ENCODE measurements at places on chromosomes 11 and 22.
A peak's percentile ranks its signal among the peaks of the same experiment; 100 is the strongest.

GRCh38 chr22:27873472-27873871, 45.6 kb downstream of the PITPNB start:
- DNase-seq: no peak

- DNase-seq: no peak
Observed at GRCh38 chr11:3679077-3679476, 7.9 kb upstream of the CHRNA10 start.

DNA sequence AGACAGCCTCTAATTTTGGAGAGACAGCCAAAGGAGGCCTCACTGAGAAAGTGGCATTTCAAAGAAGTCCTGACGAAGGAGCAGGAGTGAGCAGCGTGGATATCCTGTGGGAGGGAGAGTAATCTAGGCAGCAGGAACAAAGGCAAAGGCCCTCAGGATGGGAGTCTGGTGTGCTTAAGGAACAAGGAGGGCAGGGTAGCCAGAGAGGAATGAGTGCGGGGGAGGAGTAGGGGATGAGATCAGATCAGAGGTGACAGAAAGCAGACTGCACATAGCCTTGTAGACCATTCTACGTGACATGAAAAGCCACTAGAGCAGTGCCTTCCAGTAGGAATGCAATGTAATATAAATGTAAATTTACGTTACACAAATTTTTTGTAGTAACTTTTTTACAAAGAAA, 5.6 kb downstream of the SLC36A4 start:
- DNase-seq: no peak

- DNase-seq: peak; percentile 73
Observed at GRCh38 chr11:416757-417621, 2.2 kb upstream of the SIGIRR start.

- no peak for DNase-seq
Observed at GRCh38 chr11:80167766-80168165, 726.9 kb upstream of the TENM4 start.

DNA sequence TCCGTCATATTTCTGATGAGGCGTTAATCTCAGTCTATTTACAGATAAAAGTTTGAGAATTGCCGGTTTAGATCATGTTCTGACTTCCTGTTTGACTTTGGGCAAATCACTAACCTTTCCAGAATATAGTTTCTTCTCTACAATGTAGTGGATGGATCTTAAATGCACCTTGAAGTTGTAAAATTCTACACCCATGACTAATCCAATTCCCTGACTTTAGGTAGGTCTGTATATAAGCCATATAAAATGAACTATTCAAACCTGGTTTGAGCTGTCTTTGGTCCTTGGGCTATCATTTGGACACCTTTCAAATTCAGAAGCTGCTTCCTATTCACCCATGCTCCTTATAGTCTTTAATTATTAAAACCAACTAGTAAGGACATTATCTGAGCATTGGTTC, 52.2 kb upstream of the BLID start:
- no peak for DNase-seq

- DNase-seq: no peak
Observed at GRCh38 chr11:30749268-30749667, 163.1 kb upstream of the MPPED2 start.

- no peak for DNase-seq
Observed at GRCh38 chr11:13091804-13092203, 82.7 kb downstream of the RASSF10 start.

- no peak for DNase-seq
Observed at GRCh38 chr22:29787371-29787980, 20.3 kb downstream of the UQCR10 start.

DNA sequence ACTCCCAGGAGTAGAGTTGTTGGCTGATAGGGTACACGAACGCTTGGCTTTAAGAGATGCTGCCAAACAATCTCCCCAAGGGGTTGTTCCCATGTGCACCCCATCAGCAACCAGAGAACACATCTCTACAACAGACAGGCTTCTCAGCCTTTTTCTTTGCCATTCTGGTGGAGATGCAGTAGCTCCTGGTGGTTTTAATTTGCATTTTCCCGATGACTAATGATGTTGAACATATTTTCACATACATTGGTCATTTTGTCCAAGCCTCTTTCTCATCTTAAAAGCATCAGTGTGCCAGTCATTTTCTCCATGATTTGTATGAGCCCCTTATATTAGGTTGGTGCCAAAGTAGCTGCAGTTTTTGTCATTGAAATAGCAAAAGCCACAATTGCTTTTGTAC, 21.8 kb downstream of the DHCR7 start:
- DNase-seq: no peak

DNA sequence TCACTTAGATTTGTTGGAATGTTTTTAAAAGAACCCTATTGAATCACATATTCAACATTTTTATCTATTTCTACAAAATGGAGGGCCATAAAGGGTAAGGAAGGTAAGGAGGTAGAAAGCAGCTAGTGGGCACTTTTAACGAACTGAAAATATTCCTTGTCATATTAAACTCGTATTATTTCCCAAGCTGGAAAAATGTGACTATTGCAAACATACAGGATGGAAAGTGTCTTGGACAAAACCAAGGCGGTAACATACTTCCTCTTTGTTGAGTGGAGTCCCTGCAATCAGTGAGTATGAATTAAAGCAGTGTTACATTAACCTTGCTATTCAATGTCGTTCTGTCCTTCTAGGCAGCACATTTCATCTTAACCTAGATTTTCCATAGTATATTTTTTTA, 165.6 kb downstream of the RCN1 start:
- no peak for DNase-seq

- peak; percentile 61 for DNase-seq
Observed at GRCh38 chr11:32152216-32152615, 61.3 kb downstream of the RCN1 start.

GRCh38 chr11:134425816-134426536, 13.9 kb upstream of the B3GAT1 start:
- no peak for DNase-seq

GRCh38 chr22:28711820-28712777, 29.5 kb downstream of the CHEK2 start:
- no peak for DNase-seq

GRCh38 chr11:118565051-118565450, 680 bp downstream of the IFT46 start:
- no peak for DNase-seq

- DNase-seq: no peak
Observed at GRCh38 chr22:23569291-23569690, 10.8 kb downstream of the IGLL1 start.

- no peak for DNase-seq
Observed at GRCh38 chr22:29408940-29409339, 20.6 kb upstream of the AP1B1 start.

DNA sequence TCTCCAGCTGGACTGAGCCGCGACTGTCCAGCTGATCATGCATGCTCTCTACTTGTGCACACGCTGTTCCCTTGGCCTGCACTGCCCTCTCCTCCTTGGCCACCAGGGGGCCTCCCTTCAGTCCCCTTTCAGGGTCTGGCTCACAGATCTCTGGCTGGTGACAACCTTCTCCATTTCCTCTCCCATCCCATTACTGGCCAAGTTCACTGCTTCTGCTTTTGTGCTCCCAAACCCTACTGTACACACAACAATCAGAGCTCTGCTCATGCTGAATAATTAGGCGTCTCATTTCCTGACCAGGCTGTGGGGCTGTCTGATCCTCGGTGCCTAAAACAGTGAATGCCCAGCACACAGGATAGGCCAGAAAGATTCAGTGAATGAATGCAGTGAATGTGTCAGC, 224.0 kb upstream of the NARS2 start:
- peak; percentile 44 for DNase-seq

DNA sequence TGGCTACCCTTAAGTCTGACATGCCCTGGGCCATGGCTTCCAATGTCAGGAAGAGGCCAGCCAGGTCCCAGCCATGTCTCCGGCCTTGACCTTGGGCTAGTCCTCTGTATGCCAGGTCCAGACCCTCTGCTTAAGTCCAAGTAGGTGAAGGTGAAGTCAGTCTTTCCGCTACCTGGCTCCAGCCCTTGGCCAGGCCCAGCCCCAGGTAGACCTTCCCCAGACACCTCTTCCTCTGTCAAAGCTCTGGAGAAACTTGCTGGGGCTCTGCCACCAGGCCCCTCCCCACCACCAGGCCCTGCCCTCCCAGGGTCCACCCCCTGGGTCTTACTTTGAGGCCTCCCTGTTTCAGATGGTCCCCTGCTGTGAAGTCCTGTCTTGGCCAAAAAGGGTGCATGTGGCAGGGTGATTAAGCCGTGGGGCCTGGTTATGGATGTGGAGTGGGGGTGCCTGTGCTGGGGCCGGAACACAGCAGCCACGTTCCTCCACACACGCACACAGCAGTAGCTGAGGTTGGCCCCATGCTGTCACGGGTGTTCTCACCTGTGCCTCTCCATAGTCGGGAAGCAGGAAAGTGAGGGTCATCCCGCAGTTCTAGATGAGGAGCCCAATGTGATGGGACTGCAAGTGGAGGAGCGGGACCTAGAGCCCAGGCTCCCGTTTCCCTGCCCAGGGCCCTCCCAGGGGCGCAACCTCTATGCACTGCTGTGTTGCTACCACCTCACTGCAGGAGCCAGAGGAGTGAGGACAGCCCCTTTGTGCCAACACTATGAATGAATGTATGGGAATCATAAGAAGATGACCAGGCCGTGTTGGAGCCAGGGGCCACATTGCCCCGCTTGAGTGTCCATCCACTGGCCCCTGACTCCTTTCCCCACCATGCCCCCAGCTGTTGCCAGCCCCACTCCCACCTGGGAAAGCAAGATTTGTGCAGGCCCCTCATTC, 72.2 kb downstream of the LINC01488 start:
- DNase-seq: no peak

GRCh38 chr11:73381589-73381988, 5.4 kb downstream of the RELT start:
- no peak for DNase-seq

DNA sequence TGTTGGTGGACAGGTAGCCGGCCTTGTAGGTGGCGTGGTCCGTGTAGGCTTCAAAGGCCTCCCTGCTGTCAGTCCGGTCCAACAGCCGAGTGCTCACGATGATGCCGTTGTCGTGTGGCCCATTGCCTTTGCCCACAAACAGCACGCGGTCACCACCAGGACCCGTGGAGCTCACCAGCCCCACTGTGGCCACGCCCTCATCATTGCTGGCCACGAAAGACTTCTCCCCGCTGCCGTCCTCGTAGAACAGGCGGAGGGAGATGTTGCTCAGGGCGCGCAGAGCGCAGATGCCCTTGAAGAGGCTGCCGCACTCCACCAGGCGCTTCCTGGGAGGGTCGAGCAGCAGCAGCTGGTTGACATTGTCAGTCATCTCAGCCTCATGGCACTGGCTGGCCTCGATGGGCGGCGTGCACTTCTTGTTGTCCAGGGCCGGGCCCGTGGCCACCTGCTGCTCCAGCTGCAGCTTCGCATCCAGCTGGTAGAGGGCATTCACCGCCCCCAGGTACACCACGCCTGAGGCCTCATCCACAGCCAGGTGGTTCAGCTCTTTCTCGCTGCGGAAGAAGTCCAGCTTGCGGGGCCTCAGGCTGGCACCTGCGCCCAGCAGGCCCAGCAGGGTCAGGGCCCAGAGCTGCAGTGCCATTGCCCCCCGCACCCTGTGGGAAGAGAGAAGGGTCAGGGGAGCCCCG, 17.4 kb downstream of the PLXNB2 start:
- DNase-seq: no peak

GRCh38 chr22:20951932-20952380, 15.1 kb upstream of the AIFM3 start:
- DNase-seq: no peak

DNA sequence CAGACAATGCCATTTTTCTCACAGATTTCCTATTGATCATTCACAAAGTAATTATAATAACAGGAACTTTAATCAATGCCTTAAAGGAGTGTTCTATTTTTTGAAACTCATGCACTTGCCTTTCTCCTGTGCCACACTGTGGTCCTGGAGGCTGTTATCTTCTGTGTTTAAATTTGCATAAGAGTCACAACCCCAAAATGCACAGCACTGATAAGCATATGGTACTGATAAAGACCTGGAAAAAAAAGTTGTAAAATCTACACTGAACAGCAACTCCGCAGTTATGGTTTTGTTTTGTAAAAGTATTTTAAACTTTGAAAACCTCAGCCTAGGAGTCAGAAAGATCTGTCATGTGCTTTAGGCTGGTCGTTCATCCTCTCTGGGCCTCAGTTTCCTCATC, 9.1 kb upstream of the CCDC34 start:
- no peak for DNase-seq

DNA sequence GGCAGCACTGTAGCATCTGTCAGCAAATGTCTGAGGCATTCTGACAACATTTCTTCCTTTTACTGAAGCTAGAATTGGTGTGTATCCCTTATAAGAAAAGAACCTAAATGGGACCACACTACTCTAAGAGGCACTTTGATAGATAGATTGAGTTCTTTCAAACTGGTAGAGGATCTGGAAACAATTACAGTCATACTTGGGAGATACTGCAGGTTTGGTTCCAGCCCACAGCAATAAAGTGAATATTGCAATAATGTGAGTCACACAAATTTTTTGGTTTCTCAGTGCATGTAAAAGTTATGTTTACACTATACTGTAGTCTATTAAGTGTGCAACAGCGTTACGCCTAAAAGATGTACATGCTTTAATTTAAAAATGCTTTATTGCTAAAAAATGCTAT, 96.9 kb downstream of the SBF2 start:
- no peak for DNase-seq

- DNase-seq: peak; percentile 68
Observed at GRCh38 chr11:59754859-59755700, at the start of gene STX3. TSS of gene STX3 (plus strand) at chr11:59755376. CDS start at chr11:59755606, 230 bp downstream.

GRCh38 chr22:37659066-37659896, 758 bp downstream of the PDXP start:
- DNase-seq: no peak

DNA sequence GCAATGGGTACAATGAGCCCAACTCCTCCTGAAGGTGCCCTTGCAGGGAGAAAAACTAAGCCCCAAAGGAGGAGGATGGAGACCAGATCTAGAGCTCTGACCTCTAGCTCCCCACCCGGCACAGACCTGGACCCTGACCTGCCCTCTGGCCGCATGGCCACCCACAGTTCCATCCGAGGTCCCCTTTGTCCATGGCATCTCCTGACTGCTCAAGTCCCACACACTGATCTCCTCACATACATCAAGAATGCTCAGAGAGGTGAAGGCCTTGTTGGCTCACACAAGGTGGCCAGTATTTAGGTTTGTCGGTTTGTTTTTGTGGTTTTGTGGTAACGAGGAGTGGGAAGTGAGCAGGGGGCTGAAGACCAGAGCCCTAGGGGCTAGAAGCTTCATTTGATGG, 423.5 kb upstream of the B3GAT1 start:
- DNase-seq: no peak

GRCh38 chr11:120522021-120522420, 10.5 kb downstream of the GRIK4 start:
- DNase-seq: no peak

DNA sequence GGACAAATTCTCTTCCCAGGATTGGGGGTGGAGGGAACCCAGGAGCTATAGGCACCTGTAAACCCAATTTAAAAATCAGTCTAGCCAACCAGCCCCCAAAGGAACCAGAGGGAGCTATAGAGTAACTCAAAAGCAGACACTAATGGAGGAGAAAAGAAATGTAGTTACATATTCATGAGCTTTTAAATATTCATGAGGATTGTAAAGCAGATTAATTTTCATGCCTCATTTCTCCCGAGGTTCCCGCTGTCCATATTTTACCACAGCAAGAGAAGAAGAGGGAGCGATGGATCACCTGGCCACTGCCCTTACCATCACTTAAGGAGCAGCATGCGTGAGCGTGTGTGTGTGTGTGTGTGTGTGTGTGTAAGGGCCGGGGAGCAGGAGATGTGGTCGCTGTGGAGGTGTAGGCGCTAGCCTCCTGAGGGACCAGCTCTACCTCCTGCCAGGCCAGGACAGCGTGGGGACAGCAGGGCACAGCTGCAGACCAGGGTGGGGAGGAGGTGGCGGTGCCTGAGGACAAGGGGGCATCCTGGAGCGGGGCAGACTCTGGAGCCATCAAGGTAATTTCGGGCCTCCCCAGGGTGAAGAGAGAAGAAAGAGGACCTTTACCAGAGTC, 100.7 kb upstream of the THY1 start:
- DNase-seq: no peak
